ENCODE measurements at places on chromosomes 4 and X.

DNA sequence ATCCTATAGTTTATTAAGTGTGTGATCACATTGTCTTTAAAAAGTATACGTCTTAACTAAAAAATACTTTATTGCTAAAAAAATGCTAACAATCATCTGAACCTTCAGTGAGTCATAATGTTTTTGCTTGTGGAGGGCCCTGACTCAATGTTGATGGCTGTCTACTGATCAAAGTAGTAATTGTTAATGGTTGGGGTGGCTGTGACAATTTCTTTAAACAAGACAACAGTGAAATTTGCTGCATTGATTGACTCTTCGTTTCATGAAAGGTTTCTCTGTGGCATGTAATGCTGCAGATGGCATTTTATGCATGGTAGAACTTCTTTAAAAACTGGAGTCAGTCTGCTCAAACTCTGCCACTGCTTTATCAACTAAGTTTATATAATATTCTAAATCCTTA, 101.4 kb upstream of the IL15 start:
- DNase-seq, result no peak

- DNase-seq, result no peak
Observed at GRCh38 chr4:61853041-61853440, 652.9 kb downstream of the ADGRL3 start.

DNA sequence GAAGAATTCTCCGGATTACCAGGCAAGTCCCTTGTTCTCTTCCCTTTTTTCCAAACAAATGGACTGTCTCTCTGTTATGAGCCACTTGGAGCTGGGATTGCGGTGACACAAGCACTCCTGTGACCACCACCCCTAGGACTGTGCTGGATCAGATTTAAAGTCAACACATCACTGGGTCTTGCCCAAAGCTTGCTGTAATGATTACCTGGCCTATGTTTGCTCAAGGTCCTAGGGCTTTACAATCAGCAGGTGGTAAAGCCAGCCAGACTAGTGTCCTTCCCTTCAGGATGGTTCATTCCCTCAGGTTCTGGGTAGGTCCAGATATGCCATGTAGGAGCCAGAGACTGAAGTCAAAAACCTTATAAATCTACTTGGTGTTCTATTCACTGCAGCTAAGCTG, 144.7 kb downstream of the COX18 start:
- DNase-seq, result no peak

- DNase-seq, result no peak
Observed at GRCh38 chr4:39025552-39026085, 6.6 kb downstream of the TMEM156 start.

- peak; percentile 34 for DNase-seq
Observed at GRCh38 chr4:142846108-142846728, at the start of gene INPP4B. Gene INPP4B (minus strand): TSS chr4:142846301.

DNA sequence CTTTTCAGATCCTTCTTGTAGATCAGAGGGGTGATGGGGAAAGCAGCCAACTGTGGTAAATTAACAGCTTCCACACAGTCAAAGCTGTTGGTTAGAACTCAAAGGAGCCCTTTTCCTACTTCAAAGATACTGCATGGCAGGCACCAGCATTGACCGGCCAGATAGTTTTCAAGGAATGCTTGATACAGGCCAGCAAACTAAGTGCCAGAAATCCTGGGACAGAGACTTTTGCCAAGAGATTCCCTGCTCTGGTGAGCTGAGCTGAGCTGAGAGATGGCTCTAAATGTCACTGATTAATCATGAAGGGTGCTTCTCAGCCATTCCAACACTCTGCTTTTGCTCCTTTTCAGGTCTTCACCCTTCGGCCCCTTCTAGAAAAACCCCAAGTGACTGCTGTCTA, 131.6 kb upstream of the MED14 start:
- DNase-seq, result peak; percentile 11

- no peak for DNase-seq
Observed at GRCh38 chr4:88613417-88613875, 21.2 kb downstream of the HERC3 start.

DNA sequence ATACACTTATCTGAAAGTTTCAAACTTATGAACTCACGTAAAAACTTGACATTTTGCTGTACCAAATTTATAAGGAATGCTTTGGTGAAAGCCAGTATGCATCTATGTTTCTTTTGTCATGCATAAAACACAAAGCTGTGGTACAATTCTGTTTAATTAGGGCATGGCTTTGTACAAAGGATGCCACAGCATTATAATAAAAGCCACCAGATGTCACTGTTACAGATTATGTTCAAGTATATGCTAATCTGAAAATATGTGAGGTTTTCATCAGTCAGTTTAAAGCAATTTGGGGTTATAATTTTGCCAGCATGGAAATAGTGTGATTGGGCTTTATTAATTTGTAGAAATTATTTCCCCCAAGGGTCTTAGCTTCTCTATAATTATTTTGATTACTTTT, 69.0 kb downstream of the ATOH1 start:
- DNase-seq, result no peak

DNA sequence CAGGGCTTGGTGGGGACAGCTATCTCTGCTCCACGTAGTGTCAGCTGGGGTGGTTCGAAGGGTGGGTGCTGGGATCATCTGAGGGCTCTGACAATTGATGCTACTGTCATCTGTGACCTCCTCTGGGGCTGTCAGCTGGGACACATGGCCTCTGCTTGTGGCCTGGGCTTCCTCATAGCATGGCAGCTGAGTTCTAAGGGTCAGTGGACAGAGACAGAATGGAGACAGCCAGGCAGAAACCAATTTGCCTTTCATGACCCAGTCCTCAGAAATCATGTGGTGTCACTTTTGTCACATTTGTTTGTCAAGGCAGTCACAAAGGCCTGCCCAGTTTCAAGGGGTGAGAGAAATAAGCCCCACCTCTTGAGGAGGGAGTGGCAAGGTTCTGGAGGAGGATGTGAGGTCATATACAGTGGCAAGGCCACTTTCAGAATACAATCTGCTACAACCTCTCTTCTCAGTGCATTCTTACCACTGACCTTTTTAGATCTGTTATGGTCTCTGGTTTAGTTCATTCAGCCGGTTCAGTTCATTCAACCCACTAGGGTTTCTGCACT, 103.6 kb upstream of the BCOR start:
- no peak for DNase-seq

DNA sequence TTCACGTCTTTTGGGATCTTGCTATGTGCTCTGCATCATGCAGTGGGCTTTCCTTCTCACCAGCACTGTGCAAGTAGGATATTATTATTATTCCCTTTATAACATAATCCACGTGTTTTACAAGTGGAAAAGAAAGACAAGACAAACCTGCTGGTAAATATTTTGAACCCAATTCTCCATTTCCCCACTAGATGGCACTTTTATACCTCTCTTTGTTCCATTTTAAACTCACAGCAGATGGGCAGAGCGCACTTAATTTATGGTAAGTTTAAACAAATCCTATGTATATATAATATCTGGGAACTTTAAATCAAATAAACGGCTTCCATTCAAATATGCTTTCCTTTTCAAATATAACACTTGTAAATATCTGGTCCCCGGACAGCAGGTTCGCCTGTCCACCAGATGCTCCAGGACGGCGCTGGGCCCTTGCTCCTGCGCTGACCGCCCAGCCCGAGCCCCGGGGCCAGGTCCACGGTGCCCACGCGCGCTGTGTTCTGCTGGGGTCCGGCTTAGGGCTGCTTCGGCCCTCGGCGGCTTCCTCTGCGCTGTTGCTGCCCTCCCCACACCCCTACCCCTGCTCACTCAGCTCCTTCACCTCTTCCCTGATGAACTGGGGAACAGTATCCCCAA, 31.1 kb downstream of the F11 start:
- no peak for DNase-seq

- no peak for DNase-seq
Observed at GRCh38 chr4:168995537-168996295, 14.3 kb downstream of the CBR4 start.

- no peak for DNase-seq
Observed at GRCh38 chr4:57154191-57154590, 44.0 kb upstream of the IGFBP7 start.

DNA sequence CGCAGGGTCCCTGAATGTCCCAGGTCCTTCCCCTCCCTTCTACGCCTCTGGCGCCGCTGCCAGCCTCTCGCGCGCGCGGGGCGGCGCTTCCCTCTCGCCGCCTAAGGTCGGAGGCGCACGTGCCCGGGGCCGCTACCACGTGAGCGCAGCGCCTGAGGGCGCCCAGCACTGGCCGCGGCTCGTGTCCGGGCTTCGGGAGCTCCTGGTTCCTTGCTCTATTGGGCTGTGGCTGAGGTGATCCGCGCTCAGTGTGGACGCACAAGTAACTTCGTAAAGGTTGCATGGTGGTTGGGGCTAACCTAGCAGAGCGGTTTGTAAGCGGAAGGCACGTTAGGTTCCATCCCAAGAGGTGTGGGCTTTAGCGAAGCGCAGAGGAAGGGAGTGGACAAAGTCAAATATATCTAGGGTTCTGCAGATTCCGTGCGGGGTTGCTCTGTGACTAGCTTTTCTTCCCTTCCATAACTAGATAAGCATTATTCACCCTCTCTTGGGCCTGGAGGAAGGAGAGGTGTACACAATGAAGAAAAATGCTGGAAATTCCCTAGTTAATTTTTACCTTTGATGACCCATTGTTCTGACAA, 1.8 kb downstream of the TLL1 start:
- no peak for DNase-seq

GRCh38 chrX:55107911-55108310, 19.1 kb downstream of the PAGE2 start:
- no peak for DNase-seq

GRCh38 chrX:15073313-15073712, 196.6 kb downstream of the ASB9 start:
- DNase-seq, result no peak

DNA sequence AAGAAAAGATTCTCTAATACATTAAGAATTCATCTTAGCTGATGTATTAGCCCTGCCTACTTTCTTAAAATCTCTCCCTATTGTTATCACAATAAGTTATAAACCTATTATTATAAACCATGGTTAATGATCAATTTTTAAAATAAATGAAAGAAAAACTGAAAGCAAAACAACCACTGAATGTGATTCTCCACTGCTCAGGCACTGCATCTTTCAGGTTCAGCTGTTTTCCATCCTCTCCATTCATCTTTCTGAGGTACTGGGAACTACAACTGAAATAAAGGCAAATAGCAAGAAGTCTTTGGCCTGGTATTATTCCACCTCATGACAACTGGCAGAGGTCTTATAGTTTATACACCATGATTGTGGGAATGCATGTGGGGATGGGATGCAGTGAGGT, 798.9 kb upstream of the AADAT start:
- DNase-seq, result no peak

GRCh38 chrX:65253817-65254216, 277.6 kb upstream of the ZC4H2 start:
- no peak for DNase-seq

GRCh38 chr4:26930964-26931363, 70.3 kb downstream of the STIM2 start:
- no peak for DNase-seq

- no peak for DNase-seq
Observed at GRCh38 chr4:42953321-42953720, 60.8 kb downstream of the GRXCR1 start.

DNA sequence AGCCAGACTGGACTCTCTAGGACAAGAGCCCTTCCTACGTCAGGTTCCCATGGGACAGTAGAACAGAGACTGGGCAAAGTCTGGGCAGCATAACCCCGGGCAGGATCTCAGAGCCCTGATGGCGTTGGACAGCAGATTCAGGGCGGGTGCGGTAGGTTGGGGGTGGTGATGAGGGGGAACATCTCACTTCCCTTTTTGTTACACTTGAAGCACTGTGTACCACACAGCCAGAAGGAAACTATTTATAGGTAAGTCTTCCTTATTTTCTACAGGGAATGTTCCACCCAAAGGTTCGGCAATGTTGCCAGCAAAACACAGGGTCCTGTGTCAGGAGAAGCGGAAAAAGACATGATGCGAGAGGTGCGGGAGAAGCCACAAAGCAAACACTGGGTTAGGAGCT, 54.3 kb downstream of the TSC22D3 start:
- DNase-seq, result no peak

- no peak for DNase-seq
Observed at GRCh38 chr4:13032936-13033335, 451.2 kb downstream of the RAB28 start.

GRCh38 chr4:52914051-52914605, 52.0 kb downstream of the RASL11B start:
- peak; percentile 42 for DNase-seq

DNA sequence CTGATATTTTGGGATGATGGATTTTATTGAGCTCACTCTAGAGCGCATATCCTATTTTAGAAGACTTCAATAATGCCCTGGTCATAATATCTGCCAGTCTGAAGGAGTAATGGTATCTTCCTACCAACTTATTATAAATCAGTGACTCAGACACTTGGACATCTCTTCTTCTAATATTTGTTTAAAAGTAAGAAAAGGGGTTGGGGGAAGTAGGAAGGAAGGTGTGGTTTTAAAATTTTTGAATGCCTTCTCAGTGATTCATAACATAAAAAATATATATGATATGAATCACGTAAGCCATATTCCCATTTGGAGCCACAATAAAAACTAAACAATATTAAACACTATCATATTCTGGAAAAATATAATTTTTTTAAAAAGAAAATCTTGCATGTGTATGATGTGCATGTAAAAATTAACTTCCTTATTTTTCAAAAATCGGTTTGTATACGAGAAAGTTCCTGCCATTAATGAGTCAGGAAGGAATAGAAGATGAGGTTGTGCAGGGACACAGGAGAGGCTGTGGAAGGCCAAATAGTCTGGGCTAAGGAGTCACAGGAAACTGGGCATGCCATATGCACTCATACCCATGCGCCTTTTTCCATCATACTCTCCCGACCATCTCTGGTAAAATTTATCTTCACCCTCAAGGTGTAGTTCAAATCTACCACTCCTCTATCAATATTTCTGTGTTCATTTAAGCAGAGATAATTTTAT, 286.5 kb downstream of the EPHA5 start:
- DNase-seq, result no peak

DNA sequence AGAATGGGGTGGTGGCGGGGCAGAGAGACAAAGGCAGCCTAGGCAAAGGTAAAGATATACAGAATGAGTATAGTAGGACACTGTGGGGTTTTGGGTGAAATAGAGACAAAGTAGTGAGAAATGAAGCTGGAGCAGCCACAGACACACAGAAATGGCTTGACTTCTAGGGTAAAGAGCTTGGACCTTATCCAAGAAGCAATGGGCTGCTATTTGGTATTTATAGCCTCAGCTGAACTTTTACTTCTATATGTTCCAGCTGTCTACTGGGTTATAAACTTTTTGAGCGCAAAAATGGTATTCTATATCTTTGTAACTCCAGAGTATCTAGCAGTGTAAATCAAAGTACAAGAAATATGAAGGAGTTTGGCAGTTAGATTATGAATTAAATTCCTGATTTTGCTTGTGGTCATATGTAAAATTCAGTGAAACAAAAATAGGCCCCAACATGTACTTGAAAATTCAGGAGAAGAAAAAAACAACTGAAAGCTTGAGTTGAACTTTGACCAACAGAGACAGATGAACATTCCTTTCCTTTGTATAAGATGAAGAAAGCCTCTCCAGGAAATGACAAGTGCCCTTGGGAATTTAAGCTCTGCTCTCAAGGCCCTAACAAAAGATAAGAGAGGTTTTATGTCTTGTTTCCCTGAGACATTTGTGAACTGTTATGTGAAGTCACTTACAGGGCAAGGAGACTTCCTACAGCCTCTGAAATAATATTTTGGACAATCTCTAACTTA, 354.1 kb downstream of the CHIC1 start:
- DNase-seq, result no peak

GRCh38 chrX:8714164-8714563, 17.8 kb downstream of the ANOS1 start:
- no peak for DNase-seq

Data from mucosa of gallbladder (tissue), 1 donor.